ENCODE measurements at places on chromosomes 2 and 18. TPM values are rescaled to one million over a fixed set of nuclear protein-coding genes. Genes with fewer than 3 reads are reported as not detected.

The VWC2L gene
- polyA plus RNA-seq: not detected

The DQX1 gene
- polyA plus RNA-seq: 3.4 TPM

The AQP12B gene
- polyA plus RNA-seq: not detected

The CYS1 gene
- polyA plus RNA-seq: 0.26 TPM

The ASPRV1 gene
- 0.05 TPM for polyA plus RNA-seq

The SMYD1 gene
- not detected for polyA plus RNA-seq

The LYG2 gene
- polyA plus RNA-seq: 0.48 TPM

The ACMSD gene
- not detected for polyA plus RNA-seq

The DNAH7 gene
- 0.10 TPM for polyA plus RNA-seq

The VWA3B gene
- polyA plus RNA-seq: 0.16 TPM

The MARCO gene
- polyA plus RNA-seq: 0.07 TPM

The SAG gene
- polyA plus RNA-seq: not detected

The FBLN7 gene
- polyA plus RNA-seq: 0.18 TPM

The DOK6 gene
- polyA plus RNA-seq: not detected

The TMEFF2 gene
- polyA plus RNA-seq: not detected

The MYO5B gene
- polyA plus RNA-seq: 13.1 TPM

The OR6B2 gene
- polyA plus RNA-seq: not detected

The ARHGAP15 gene
- polyA plus RNA-seq: not detected

The DNAJC5G gene
- not detected for polyA plus RNA-seq

The SLC35F5 gene
- polyA plus RNA-seq: 33.5 TPM

The CCDC74A gene
- polyA plus RNA-seq: 15.1 TPM

The SERPINB4 gene
- 1.3 TPM for polyA plus RNA-seq

The SERPINB11 gene
- not detected for polyA plus RNA-seq

The NPPC gene
- polyA plus RNA-seq: not detected

The HRH4 gene
- polyA plus RNA-seq: not detected

The ALPG gene
- 0.03 TPM for polyA plus RNA-seq

The SLC23A3 gene
- 0.59 TPM for polyA plus RNA-seq

The RAB31 gene
- polyA plus RNA-seq: 22.6 TPM

The AP1S3 gene
- polyA plus RNA-seq: 26.0 TPM

The SCG2 gene
- polyA plus RNA-seq: 0.16 TPM

The IL36RN gene
- 0.46 TPM for polyA plus RNA-seq

The HYCC2 gene
- polyA plus RNA-seq: 3.3 TPM

The LYPD6B gene
- 0.29 TPM for polyA plus RNA-seq

The EML6 gene
- 0.37 TPM for polyA plus RNA-seq

The CEP76 gene
- polyA plus RNA-seq: 5.7 TPM

The TSPYL6 gene
- not detected for polyA plus RNA-seq

The SERPINB13 gene
- 4.2 TPM for polyA plus RNA-seq

The KIF5C gene
- polyA plus RNA-seq: 0.06 TPM

The IL1RL1 gene
- 0.09 TPM for polyA plus RNA-seq

The ZRANB3 gene
- polyA plus RNA-seq: 6.3 TPM

The FIGLA gene
- polyA plus RNA-seq: not detected

The PAIP2B gene
- polyA plus RNA-seq: 0.61 TPM

The KCNJ13 gene
- polyA plus RNA-seq: not detected

The SYT4 gene
- polyA plus RNA-seq: not detected
